Memory B cell (primary cell): ENCODE measurements at places on chromosomes 6 and 20.

GRCh38 chr20:54848984-54849538, 373.7 kb downstream of the DOK5 start:
- no peaks in the 10 kb centered on the region for H3K27me3 ChIP-seq
- no peak overlapping the region for H3K4me3 ChIP-seq
- no peaks in the 10 kb centered on the region for H3K4me1 ChIP-seq
- no peaks in the 10 kb centered on the region for H3K36me3 ChIP-seq
- H3K27ac ChIP-seq: no peak overlapping the region

- H3K27me3 ChIP-seq: no peaks in the 10 kb centered on the region
- H3K4me3 ChIP-seq: no peak overlapping the region
- H3K4me1 ChIP-seq: no peaks in the 10 kb centered on the region
Observed at GRCh38 chr6:100693249-100693927, 187.7 kb downstream of the ASCC3 start.

DNA sequence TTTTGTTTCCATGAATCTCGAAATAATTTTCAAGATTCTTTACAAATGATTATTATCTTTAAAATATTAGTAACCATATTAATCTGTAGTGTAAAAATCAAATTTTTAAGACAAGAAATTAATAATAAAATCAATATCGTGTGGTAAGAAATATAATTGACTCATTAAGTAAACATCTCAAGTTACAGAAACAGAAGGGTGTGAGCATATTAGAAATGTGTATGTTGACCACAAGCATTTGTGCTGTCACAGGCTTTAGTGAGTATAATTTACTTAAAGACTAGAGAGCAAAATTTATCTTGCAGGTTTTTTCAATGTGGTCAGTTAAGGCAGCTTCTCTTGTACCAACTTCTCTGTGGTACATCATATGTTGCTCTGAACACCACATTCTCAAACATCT, 566.5 kb upstream of the IRAK1BP1 start:
- H3K27me3 ChIP-seq: no peaks in the 10 kb centered on the region
- no peak overlapping the region for H3K4me3 ChIP-seq
- H3K36me3 ChIP-seq: no peaks in the 10 kb centered on the region
- H3K4me1 ChIP-seq: no peaks in the 10 kb centered on the region
- H3K27ac ChIP-seq: no peak overlapping the region
- DNase-seq: no peak

DNA sequence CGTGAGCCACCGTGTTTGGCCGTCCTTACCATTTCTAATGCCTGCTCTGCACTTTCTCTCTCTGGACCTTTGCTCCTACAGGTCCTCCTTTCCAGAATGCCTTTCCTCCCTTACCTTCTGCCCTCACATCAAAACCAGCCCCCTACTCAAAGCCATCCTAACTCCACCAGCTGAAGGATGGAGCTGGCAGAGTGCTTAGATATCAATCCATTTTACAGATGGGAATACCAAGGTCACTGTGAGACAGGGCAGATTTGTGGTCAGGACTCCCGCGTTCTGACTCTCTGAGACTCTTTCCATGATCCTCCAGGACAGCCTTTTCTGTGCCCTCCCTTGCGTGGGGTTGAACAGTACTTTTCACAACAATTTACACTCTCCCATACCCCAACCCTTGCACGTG, 41.7 kb upstream of the SCRT2 start:
- H3K4me1 ChIP-seq: no peaks in the 10 kb centered on the region
- no peak overlapping the region for H3K27ac ChIP-seq
- H3K36me3 ChIP-seq: no peaks in the 10 kb centered on the region
- H3K27me3 ChIP-seq: peaks cover 18% of the 10 kb centered on the region
- DNase-seq: no peak

DNA sequence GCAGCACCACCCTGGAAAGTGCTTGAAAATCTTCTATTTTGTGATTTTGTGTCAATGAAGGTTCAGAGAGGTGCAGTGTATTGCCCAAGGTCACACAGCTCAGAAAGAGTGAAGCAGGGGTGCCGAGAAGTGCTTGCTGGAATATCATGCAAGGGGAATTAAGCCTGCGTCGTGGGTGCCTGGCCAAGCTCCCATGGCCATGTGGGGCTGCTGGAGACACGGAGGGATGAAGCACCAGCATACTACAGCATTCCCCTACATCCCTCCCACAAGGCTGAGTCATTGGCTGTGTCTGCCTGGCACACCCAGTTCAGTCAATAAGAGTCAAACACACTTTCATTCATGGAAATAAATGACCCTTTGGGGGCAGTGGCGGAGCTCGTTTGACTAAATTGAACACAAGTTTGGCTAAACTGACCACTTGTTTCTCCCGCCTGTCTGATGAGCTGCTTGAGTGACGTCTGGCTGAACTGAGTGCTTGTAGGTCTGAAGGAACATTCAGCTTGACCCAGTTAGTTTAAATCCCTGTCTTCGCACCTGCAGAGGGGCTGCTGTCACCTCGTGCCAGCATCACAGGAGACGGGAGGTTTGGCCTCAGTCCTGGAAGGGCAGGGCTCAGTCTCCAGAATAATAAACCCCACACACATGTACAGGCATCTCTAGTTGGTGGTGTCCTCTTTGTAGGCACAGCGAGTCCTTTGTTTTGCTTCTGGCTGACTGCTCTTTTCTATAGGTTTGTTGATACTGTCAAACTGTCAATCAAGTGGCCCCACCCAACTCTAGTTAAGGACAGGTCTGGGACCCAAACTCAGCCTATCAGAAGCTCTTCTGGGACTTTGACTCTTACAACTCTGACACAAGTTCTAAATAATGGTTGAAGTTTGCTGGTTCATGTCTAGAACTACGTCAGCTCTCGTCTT, 8.4 kb upstream of the TGM2 start:
- H3K36me3 ChIP-seq: no peaks in the 10 kb centered on the region
- DNase-seq: no peak
- no peak overlapping the region for H3K27ac ChIP-seq
- H3K27me3 ChIP-seq: peaks cover 11% of the 10 kb centered on the region
- peaks cover 9% of the 10 kb centered on the region for H3K4me1 ChIP-seq
- no peak overlapping the region for H3K4me3 ChIP-seq

DNA sequence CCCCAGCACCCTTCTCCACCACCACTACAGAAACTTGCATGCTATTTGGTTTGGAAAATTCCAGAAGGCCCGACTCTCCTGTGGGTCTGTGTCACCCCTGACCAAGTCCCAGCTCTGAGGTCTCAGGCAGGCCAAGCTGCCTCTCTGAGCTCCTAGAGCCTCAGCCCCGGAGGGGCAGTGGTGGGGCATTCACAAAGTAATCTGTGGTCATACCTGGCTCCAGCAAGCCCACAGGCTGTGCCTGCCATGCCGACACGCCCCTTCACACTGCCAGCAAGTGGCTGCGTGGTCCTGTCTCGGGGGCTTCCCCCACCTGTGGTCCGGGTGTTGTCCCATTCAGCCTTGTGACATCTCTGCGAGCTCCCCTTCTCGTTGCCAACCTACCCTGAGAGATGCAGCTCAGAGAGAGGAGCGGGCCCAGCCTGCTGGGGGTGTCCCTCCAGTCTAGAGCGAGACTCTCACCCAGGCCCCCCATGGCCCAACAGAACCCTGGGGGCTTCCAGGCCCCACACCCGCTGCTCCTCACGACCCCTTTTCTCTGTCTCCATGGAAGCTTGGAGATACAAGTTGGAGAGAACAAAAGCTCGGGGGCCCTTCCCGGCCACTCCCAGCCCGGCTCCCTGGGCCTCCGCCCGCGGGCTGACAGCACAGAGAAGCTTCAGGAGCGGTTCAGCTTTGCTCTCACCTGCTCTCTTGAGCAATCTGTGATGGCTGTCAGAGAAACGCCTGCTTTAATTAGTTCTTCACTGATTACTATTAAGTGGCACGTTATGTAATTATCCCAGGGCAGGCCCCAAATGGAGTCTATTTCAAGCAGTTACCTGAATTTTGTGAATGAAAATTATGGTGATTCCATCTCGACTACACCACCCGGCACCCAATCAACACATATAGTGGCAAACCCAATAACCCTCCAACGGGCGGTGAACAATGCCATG, 147.7 kb upstream of the PHACTR3 start:
- peaks cover 9% of the 10 kb centered on the region for H3K27me3 ChIP-seq
- DNase-seq: no peak
- no peaks in the 10 kb centered on the region for H3K4me1 ChIP-seq
- no peaks in the 10 kb centered on the region for H3K36me3 ChIP-seq
- H3K27ac ChIP-seq: no peak overlapping the region

DNA sequence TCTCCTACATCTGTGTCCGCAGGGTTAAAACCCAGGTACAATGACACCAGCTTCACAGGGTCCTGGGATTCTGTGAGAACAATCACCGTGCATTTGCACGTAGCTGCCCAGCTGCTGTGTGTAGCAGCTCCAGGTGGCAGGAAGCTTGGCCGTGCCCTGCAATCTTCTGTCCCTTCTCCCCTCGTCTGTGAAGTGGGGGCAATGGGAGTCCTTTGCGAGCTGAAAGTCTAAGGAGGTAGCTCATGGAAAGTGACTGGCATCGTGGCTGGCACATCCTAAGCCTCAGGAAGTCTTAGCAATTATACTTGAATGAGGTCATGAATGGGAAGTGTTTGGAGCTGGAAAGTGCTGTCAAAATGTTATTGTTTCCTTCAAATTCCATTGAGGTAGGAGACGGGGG, 137.1 kb downstream of the SMOC2 start:
- no peak for DNase-seq
- H3K27me3 ChIP-seq: no peaks in the 10 kb centered on the region
- no peak overlapping the region for H3K27ac ChIP-seq
- H3K4me1 ChIP-seq: no peaks in the 10 kb centered on the region
- H3K36me3 ChIP-seq: no peaks in the 10 kb centered on the region
